COR-L47 (cell line): ENCODE measurements at places on chromosomes 5 and 9.

DNA sequence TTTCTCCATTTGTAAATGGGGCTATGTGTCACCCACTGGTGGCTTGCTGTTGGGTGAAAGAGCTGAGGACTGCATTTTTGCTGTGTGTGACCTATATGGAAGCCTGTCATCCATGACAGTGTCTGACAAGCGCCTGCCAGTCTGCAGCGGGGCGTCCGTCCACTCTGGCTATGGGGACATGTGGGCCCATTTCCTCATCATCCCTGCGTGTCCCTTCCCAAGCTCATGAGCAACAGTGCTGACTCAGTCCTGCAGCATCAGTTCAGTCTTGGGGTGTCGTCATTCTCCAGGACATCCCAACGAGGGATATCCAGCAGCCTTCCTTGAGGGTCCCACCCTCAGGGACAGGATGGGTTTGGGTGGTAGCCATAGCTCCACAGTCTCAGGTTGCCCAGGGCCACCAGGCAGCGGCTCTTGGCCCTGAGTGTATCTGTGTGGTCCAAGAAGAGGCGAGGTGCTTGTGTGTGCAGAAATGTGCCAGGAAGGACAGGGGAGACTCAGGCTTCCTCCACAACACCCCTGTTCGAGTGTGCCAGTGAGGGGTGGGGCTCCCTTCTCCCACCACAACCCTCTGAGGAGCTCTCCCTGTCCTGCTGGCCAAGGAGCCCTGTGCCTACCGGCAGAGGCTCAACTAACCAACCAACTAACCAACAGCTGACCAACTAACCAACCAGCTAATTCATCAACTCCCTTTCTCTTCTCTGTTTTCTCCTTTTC, 2.1 kb downstream of the FGD3 start:
- DNase-seq = no peak

DNA sequence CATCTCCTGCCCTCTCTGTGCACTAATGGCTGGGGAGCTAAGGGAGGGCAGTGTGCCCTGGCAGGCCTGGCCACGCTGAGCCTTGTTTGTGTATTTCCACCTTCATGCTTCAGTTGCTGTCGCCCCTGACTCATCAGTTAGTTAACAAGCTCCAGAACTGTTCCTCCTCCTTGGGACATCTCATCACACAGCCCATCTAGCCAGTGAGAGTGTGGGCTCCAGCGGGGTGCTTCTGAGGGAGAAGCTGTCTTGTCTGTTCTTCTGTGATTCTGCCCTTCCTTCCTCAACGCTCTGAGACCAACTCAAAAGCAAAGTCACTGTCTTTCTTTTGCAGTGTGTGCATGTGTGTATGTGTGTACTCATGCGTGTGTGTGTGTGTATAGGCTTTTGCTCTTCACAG, 58.3 kb upstream of the CPEB4 start:
- DNase-seq = no peak

- DNase-seq = no peak
Measured at GRCh38 chr5:142754031-142754430, 16.1 kb upstream of the ARHGAP26 start.

DNA sequence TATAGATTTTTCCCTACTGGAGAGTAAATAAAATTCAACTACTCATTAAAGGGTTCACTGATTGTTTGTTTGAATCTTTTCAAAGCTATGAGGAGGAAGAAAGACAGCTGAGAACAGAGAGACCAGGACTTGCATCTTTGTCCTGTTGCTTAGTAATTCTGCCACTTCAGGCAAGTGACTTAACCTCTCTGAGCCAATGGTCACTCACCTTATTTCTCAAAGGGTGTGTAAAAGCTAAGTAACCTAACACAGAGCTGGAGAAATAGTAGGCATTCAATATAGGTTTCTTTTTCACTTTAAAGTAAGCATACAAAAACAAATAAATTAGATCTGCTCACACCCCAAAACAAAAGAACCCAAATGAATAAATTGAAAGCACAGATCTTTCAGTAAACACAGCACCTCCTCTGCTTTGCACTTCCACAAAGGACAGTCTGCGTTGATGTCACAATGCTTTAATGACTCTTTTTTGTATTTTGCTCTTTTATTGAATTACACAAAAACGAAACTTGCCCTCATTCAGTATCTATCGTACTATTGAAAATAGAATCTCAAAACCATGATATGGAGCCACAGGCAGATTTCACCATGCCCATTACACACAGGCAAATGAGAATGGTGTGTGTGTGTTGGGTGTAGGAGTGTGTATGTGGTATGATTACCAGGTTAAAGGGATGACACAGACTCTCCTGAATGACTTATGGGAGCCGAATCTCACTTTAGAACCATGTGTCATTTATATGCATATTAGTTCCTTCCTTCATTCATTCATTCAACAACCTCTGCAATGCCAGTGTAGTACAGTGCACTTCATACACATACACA, 166.0 kb downstream of the EBF1 start:
- no peak for DNase-seq
